Naive B cell (primary cell): ENCODE measurements at places on chromosomes 16 and 17. TPM values are rescaled to one million over a fixed set of nuclear protein-coding genes. Genes with fewer than 3 reads are reported as not detected.
A peak's percentile ranks its signal among the peaks of the same experiment; 100 is the strongest.

DNA sequence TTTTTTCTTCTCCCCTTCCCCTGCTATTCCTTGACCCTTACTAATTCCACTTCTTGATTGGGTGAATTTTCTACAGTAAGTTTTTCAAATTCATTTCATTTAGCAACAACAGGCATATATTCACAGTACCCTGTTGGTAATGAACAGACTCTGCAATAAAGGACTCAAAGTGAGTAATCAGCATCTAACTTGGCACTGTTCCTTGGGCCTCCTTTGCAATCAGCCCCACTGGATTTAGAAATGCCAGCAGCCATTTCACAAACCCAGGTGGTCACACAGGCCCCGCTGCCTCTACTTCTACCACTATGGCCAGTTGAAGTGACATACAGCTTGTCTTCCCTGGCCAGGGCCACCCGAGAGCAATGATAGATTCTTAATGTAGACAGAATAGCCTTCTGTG is 113.8 kb downstream of the CYB561 start:
- no peak overlapping the region for H3K4me3 ChIP-seq
- H3K36me3 ChIP-seq: peaks cover 19% of the 10 kb centered on the region
- no peaks in the 10 kb centered on the region for H3K27me3 ChIP-seq
- H3K27ac ChIP-seq: no peak overlapping the region
- DNase-seq: no peak

GRCh38 chr17:45266372-45266926 is 4.6 kb upstream of the SPATA32 start:
- H3K36me3 ChIP-seq: no peaks in the 10 kb centered on the region
- H3K4me3 ChIP-seq: peak overlapping the region; percentile 18

DNA sequence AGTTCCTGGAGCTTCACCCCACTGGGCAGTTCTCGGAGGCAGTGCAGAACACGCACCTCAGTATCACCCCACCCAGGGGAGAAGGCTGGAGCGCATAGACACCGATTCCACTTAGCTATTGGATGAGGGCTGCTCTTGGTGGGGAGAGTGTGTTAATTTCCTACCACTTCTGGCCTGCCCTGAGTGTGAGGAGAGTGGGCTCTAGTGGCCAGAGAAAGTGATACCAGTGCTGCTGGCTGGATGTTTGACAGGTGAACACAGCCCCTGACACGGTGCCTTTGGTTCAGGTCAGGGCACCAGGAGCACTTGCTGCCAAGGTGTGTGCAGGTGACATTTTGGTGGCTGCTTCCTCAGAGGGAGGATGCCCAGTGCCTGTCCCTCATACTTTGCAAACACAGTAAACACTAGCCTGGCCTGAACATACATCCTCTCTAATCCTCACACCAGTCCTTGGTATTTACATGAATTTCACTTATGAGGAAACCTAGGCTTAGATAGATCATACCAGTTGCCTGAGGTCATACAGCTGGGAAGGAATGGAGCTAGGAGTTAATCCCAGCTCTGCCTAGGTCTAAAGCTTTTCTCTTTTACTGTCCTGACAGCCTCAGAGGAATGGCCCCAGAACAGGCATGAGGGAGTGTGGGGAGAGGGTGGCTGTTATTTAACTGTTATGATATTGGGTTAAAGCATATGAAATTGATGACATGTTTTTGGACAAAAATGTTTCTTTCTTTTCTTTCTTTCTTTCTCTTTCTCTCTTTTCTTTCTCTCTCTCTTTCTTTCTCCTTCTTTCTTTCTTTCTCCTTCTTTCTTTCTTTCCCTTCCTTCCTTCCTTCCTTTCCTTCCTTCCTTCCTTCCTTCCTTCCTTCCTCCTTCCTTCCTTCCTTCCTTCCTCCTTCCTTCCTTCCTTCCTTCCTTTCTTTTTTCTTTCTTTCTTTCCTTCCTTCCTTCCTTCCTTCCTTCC is 21.0 kb upstream of the ITGAX start:
- peaks cover 11% of the 10 kb centered on the region for H3K27me3 ChIP-seq
- peak overlapping the region; percentile 69 for H3K27ac ChIP-seq
- H3K4me1 ChIP-seq: peaks cover 18% of the 10 kb centered on the region
- peak overlapping the region; percentile 38 for H3K4me3 ChIP-seq
- peaks cover 5% of the 10 kb centered on the region for H3K36me3 ChIP-seq

GRCh38 chr16:89922477-89922883 is 662 bp upstream of the TUBB3 start:
- peak overlapping the region; percentile 68 for H3K4me3 ChIP-seq
- H3K36me3 ChIP-seq: no peaks in the 10 kb centered on the region
- no peak for DNase-seq
- no peak overlapping the region for H3K27ac ChIP-seq
- H3K4me1 ChIP-seq: peaks cover 40% of the 10 kb centered on the region
- peaks cover 9% of the 10 kb centered on the region for H3K27me3 ChIP-seq

The RRAD gene
- not detected for polyA plus RNA-seq

DNA sequence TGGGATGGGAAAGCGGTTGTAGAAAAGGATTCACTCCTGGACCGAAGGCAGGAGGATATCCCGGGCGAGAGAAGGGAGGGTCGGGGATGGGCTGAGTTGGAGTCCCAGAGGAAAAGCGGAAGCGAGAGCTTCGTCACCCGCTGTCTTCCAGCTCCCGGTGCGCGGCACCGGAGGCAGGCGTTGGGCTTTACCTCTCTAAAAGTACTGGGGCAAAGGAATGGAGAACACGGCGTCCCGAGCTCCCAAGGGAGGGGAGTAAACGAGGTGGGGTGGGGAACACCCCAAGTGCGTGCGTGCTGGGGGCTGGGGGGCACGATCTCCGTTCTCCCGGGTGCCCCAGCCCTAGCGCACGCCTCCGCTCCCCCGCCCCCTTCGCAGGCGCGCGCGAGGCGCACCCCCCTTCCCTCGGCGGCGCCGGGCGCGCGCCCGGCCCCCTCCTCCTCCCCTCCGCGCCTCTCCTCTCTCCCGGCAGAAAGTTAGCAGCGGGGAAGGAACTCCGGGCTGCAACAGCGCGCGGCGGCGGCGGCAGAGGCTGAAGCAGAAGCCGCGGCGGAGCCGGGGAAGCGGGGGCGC is at the start of gene HS3ST4:
TSS of gene HS3ST4 (plus strand) at position 441 of the 573 bp plus-strand sequence.
- peak within 1 kb of the TSS; percentile 78 for H3K4me3 ChIP-seq
- H3K27me3 ChIP-seq: peaks cover 62% of the 10 kb centered on the region
- no peak within 1 kb of the TSS for H3K27ac ChIP-seq
- H3K4me1 ChIP-seq: peaks cover 9% of the 10 kb centered on the region

DNA sequence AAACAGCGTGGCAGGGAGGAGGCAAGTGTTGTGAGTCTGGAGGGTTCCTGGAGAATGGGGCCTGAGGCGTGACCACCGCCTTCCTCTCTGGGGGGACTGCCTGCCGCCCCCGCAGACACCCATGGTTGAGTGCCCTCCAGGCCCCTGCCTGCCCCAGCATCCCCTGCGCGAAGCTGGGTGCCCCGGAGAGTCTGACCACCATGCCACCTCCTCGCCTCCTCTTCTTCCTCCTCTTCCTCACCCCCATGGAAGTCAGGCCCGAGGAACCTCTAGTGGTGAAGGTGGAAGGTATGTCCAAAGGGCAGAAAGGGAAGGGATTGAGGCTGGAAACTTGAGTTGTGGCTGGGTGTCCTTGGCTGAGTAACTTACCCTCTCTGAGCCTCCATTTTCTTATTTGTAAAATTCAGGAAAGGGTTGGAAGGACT is at the start of gene CD19:
TSS of gene CD19 (plus strand) at position 171 of the 425 bp plus-strand sequence. CDS start at position 201, 30 bp downstream.
- H3K4me3 ChIP-seq: peak within 1 kb of the TSS; percentile 87

DNA sequence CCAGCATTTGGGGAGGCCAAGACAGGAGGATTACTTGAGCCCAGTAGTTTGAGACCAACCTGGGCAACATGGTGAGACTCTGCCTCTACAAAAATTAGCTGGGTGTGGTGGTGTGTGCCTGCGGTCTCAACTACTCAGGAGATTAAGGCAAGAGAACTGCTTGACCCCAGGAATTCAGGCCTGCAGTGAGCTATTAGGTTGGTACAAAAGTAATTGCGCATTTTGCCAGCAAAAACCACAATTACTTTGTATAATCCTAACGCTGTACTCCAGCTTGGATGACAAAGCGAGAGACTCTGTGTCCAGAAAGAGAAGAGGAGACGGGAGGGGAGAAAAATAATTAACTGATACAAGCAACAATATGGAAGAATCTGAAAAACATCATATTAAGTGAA is 32.7 kb downstream of the YWHAE start:
- no peak overlapping the region for H3K4me3 ChIP-seq
- H3K27me3 ChIP-seq: no peaks in the 10 kb centered on the region
- no peak for DNase-seq
- peak overlapping the region; percentile 79 for H3K27ac ChIP-seq

The CACNG4 gene
- not detected for polyA plus RNA-seq

DNA sequence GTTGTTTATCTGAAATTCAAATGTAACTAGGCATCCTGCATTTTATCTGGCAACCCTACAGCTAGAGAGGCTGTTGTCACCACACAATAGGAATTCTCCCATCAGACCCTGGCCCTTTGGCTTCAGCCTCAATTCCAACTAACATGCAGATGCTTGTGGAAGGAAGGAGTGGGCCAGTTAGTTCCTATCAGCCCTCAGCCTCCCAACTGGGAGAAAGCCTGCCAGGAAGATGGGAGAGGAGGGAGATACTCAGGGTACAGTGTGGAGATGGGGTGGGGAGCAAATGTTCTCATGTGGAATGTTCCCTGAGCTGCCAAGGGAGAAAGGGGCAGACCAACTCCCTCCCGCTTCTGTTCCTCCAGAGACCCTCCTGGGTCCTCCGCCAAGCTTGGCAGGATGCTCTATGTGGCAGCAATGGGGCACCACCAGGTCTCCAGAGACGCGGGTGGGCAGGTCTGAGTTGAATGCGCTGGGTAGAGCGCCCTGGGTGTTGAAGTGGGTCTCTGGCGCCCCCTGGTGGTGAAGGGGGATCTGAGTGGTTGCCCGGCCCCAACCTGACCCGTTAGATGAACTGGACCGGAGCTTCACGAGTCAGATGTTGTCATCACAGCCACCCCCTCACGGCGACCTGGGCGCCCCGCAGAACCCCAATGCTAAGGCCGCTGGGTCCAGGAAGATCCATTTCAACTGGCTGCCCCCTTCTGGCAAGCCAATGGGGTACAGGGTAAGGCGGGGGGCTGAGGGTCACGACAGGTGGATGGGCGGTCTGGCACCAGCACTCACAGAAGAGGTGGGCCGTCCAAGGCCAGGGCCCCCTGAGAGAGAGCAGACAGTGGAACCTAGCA is 15.2 kb downstream of the GALK1 start:
- peaks cover 24% of the 10 kb centered on the region for H3K4me1 ChIP-seq
- peak overlapping the region; percentile 52 for H3K27ac ChIP-seq
- H3K27me3 ChIP-seq: no peaks in the 10 kb centered on the region
- peak; percentile 87 for DNase-seq
- H3K36me3 ChIP-seq: no peaks in the 10 kb centered on the region

DNA sequence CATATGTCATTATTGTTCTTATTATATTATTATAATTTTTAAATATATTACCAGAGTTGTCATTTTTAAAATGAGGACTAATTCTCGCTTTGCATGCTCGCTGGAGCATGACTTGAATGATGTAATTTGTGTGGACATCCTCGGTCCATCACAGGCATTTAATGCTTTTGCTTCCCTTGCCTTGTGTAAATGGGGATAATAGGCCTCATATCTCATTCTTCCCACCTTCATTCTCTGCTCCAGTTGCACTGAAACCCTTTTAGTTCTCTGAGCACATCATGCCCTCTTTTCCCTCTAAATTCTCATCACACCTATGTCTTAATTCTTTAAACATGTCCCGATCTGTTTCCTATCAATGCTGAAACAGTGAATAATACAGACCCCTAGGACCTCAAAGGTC is 285.4 kb downstream of the HS3ST4 start:
- no peak for DNase-seq
- no peak overlapping the region for H3K27ac ChIP-seq
- no peaks in the 10 kb centered on the region for H3K36me3 ChIP-seq
- no peaks in the 10 kb centered on the region for H3K4me1 ChIP-seq
- no peaks in the 10 kb centered on the region for H3K27me3 ChIP-seq

DNA sequence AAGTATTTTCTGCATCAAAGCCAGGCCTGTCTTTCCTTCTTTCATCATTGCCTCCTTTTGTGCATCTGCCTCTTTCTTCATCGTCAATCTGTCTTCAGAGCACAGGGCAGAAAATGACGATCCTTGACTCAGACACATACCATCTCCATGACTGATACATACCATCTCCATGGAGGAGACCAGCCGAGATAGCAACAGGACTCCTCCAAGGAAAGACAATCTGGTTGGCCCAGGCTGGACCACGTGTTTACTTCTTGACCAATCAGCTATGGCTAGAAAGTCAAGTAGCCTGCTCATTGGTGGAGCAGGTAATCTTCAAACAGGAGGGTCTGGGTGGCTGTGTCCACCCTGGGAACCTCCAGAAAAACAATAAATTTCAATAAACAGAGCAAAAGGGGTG is 164.6 kb downstream of the CPPED1 start:
- no peaks in the 10 kb centered on the region for H3K36me3 ChIP-seq
- peaks cover 10% of the 10 kb centered on the region for H3K27me3 ChIP-seq
- no peaks in the 10 kb centered on the region for H3K4me1 ChIP-seq
- H3K4me3 ChIP-seq: no peak overlapping the region
- peak overlapping the region; percentile 89 for H3K27ac ChIP-seq

The C17orf78 gene
- not detected for polyA plus RNA-seq

- H3K27me3 ChIP-seq: peaks cover 56% of the 10 kb centered on the region
- H3K36me3 ChIP-seq: no peaks in the 10 kb centered on the region
- DNase-seq: no peak
- no peak overlapping the region for H3K27ac ChIP-seq
Measured at GRCh38 chr17:74135391-74136167, 67.9 kb upstream of the RPL38 start.

- no peak for DNase-seq
- H3K27me3 ChIP-seq: peaks cover 34% of the 10 kb centered on the region
- no peak overlapping the region for H3K27ac ChIP-seq
Measured at GRCh38 chr17:76644995-76645394, 1.4 kb upstream of the ST6GALNAC1 start.

GRCh38 chr17:82187500-82187899 is 25.1 kb downstream of the CCDC57 start:
- no peaks in the 10 kb centered on the region for H3K36me3 ChIP-seq
- H3K27me3 ChIP-seq: no peaks in the 10 kb centered on the region
- DNase-seq: no peak

DNA sequence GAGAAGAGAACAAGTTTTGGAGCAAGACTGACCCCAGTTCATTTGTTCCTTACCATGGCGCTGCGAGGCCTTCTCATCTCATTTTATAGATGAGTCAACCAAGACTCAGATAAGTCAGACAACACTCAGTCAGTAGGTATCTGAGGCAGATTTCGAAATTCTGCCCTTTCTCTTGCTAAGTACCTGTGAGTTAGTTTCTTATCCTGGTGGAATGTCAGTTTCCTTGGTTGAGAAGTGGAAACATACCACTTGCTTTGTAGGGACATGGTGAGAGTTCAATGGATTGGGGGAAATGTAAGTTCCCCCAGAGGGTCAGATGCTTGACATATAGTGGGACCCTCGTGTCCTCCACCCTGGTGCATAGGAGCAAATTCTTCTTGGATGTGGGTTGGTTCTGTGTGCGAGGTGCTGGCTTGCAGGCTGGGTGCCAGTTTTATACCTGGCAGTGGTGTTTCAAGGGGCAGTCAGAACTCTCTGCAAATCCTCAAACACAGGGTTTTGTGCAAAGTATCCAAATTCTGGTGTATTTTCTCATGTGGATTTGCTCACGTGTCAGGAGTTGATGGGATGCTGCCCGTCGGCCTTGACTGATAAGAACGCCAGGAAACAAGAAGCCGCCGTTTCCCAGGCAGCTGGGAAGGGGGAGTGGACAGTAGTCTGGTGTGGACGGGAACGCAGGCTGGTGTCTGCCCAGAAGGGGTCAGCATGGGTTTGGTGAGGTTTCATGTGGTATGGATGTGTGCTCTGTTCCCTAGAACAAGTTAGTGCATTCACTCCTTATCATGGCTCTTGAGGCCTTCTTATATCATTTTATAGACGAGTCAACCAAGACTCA is 61.1 kb upstream of the CIBAR2 start:
- H3K4me3 ChIP-seq: no peak overlapping the region
- H3K36me3 ChIP-seq: peaks cover 7% of the 10 kb centered on the region
- peaks cover 78% of the 10 kb centered on the region for H3K27me3 ChIP-seq
- no peak overlapping the region for H3K27ac ChIP-seq
- peaks cover 5% of the 10 kb centered on the region for H3K4me1 ChIP-seq
